AG09309 (cell line): ENCODE measurements at places on chromosomes 1 and 21.

DNA sequence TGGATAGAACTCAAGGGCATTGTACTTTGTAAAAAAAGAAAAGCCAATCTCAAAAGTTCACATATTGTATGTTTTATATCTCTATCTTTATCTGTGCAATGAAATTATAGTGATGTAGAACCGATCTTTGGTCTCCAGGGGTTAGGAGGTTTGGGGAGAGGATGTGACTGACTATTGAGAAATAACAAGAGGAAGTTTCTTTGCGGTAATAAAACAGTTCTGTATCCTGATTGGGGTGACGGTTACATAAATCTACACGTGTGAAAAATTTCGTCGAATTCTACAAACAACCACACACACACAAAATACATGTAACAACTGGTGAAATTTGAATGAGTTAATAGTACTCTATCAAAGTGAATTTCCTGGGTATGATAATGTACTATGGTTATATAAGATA is 10.6 kb upstream of the OR2T33 start:
- no peak for DNase-seq

GRCh38 chr1:111593403-111594305 is 25.9 kb upstream of the RAP1A start:
- no peak for DNase-seq

- no peak for DNase-seq
Measured at GRCh38 chr21:14572204-14572780, 26.2 kb upstream of the SAMSN1 start.

GRCh38 chr1:180153032-180153431 is 1.6 kb upstream of the QSOX1 start:
- no peak for DNase-seq

GRCh38 chr1:160436966-160437365 is 36.6 kb downstream of the VANGL2 start:
- no peak for DNase-seq

DNA sequence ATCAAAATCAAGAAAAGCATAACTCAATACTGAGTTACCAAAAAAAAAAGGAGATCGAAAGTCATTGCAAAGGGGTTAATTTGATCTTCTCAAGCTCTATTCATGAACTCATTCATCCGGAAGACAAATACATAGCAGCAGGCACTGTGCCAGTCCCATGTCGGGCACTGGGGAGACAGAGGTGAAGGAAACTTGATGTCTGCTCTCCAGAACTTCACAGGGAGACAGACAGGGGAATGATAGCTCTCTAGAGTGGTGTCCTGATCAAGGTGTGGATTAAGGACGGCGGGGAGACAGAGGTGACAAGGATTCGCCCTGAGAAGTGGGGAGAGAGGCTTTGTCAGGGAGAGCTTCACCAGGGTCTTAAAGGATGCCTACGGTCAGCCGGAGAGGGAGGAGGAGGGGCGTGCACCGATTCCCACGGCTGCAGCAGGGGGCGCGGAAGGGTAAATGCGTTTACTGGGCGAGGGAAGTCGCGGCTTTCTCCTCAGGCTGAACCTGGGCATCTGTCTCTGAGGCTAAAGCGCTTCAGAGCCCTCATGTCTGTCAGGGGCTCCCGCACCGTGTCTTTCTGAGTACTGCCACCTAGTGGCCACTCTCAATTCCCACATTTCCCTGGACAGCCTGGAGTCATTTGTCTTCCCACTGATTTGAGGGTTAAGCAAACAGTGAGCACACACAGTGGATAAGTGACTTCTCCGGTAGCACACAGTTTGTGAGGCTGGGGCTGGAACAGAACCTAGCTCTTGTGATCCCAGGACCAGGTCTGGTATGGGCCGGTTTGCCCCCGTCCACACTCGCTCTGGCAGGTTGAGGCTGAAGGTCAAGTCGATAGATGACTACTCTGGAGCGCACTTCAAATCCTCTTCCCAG is 152.8 kb downstream of the TENT5C start:
- peak; percentile 46 for DNase-seq

DNA sequence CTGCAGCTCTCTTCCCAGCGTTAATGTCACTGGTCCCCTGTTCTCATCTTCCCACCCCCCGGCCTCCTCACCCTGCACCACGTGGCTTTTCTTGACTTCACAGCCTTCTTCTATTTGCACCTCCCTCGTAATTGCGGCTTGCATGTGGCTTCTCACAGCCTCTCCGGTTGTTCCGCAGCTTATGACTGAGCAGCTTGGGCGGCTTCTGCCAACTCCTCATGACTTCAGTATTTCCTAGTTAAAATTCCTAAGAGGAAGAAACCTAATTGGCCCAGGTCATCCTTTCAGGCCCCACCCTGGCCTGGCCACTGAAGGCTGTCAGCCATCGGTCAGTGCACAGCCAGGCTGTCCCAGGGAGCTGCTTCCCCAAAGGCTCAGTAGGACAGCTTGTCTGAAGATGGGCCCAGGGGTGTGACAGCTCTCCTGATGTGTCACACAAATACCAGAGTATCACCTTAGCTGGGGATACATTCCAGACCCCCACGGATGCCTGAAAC is 8.6 kb upstream of the RERE start:
- DNase-seq = peak; percentile 70

GRCh38 chr1:12406211-12407021 is 176.6 kb downstream of the VPS13D start:
- no peak for DNase-seq

- no peak for DNase-seq
Measured at GRCh38 chr1:67886076-67886475, 52.8 kb upstream of the GNG12 start.

- no peak for DNase-seq
Measured at GRCh38 chr1:168645721-168646120, 69.3 kb downstream of the XCL1 start.

DNA sequence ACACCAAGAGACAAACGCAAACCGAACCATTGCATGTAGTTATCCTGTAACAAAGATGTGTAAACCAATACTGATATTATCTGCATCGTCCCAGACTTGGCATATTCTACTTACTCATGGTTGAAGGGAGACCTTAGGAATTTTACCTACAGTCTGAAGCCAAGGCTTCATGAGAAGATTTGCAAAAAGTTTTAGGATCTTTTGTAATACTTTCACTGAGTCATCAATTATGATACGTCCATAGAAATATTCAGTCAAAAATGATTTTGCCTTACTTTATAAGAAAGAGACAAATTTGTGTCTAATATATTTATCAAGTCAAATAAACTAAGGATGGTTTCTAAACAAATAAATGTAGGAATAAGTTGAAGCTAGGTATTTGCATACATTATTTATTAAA is 1176.1 kb upstream of the ADGRL2 start:
- no peak for DNase-seq

DNA sequence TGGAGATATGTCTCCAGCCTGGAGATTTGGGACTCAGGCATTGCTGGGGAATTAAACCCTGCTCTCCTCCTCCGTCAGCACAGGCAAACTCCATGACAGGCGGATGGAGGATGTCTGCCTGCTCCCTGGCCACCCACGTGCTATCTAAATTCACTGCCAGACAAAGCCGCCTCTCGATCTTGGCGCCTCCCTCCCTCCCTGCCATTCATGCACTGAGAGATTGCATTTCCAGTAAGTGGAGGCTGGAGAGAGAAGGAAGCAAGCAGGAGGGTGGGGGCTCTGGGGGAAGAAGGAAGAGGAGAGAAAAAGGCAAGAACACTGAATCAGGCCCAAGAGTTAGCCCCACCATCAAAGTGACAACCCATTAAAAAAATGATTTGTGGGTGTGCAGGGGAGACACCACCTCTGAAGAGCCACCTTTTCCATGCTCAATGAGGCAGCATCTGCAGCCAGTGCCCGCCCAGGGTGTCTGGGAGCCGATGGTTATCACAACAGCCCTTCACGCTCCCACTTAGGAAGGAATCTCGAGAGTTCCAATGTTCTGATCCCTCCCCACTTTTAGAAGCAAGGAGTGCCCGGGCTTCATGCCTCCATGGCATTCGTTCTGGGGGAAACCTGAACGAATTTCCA is 183.0 kb downstream of the HIVEP3 start:
- no peak for DNase-seq

GRCh38 chr1:44030605-44031251 is 534 bp downstream of the SLC6A9 start:
- no peak for DNase-seq

GRCh38 chr1:45687754-45688740 is at the start of gene TMEM69:
TSS of gene TMEM69 (plus strand) at chr1:45688181. CDS start at chr1:45691069, 2,888 bp downstream.
- peak; percentile 72 for DNase-seq

DNA sequence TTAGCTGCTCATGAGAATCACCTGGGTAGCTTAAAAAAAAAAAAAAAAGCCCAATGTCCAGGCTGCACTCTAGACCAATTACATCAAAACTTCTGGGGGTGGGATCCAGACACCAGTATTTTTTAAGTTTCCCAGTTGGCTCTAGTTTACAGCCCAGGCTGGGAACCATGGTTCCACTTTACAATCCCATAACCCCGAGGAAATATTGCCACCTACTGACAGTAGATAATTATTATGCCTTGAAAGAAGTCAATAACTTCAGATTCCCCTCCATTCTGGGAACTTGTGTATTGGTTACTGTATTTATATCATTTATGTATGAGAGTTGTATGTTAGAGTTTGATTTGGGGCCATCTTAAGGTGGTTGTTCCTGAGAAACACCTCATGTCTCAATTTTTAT is 100.2 kb downstream of the SPATA46 start:
- no peak for DNase-seq

DNA sequence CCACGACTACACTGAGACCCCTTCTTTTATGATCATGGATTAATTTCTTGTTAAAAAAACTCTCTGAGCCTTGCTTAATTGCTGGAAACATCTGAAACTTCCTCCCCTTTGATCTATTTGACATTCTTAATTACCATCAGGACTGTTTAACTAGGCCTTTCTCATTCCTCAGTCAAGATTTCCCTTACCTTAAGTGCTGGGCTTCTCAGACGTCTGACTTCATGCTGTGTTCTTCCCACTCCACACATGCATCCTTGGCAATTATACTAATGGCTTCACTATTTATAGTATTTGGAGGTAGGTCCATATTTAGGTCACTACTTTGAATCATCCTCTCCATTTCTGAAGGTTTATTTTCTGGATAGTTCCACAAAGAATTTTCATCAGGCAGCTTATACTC is 341.3 kb upstream of the TMPRSS15 start:
- DNase-seq = no peak

DNA sequence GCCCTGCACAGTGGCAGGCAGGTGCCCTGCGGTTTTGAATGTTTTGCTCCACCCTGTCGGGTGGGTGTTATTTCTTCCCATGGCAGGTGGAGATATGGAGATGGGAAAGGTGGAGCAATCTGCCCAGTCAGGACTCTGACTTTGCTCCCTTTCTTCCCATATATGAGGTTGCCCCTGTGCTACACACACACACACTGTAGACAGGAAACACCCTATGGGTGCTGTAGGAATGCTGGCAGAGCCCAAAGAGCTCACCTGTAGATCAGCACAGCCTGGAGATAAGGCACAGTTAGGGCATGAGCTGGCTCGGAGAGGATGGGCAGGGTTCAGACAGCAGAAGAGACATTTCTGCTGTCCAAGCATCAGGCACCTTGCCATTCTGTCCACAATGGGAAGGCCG is 246.0 kb upstream of the AJAP1 start:
- DNase-seq = no peak

- no peak for DNase-seq
Measured at GRCh38 chr21:42680058-42680330, 26.6 kb downstream of the PDE9A start.

GRCh38 chr21:33541756-33542639 is at the start of gene GART:
TSS of gene GART (minus strand) at chr21:33542117. CDS start at chr21:33539315, 2,802 bp downstream.
- DNase-seq = no peak

GRCh38 chr1:70528590-70529333 is 117.7 kb downstream of the CTH start:
- DNase-seq = no peak

GRCh38 chr1:205922806-205923205 is 20.4 kb downstream of the SLC26A9 start:
- DNase-seq = no peak

GRCh38 chr1:218259800-218260199 is 25.3 kb upstream of the RRP15 start:
- no peak for DNase-seq

- DNase-seq = peak; percentile 43
Measured at GRCh38 chr21:39003982-39004633, 179.1 kb downstream of the PSMG1 start.

GRCh38 chr1:18927654-18928272 is 25.4 kb upstream of the ALDH4A1 start:
- DNase-seq = no peak

GRCh38 chr1:23167353-23168078 is 1.1 kb downstream of the LUZP1 start:
- no peak for DNase-seq

DNA sequence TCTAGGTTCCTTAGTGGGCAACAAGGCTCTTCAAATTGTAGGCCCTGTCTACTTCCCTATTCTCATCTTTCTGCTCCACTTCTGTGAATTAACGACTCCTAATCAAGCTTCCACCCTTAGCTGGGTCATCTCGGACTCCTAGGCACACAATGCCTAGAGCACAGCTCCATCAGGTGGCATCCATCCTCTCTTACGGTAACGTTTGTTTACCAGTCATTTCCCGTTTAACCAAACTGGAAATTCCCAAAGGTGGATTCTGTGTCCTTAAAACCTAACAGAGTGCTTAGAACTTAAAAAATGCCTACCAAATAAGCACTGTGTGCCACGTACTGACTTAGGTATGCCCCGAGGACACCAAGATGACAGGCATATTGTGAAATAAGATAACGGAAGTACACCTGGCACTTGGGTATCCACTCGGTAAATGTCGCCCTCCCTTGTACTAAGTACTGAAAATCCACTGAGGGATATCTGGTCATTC is 1.5 kb downstream of the PARP1 start:
- no peak for DNase-seq

DNA sequence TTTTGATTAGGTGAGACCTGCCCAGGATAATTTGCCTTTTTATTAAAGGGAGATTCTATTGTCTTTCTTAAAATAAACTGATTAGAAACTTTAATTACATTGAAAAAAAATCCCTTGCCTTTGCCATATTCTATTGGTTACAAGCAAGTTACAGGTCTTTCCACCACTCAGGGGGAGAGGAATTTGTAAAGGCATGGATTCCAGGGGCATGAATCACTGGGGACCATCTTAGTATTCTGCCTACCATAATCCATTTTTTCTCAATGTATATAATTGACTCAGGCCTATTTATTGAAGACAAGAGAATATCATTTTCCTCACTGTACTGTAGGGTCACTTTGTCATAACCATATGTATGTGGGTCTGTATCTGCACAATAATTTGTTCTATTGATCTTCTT is 124.3 kb upstream of the PDE4B start:
- no peak for DNase-seq

- no peak for DNase-seq
Measured at GRCh38 chr1:2543543-2544092, 12.6 kb upstream of the TNFRSF14 start.
